ENCODE measurements at places on chromosomes 13 and 19.

DNA sequence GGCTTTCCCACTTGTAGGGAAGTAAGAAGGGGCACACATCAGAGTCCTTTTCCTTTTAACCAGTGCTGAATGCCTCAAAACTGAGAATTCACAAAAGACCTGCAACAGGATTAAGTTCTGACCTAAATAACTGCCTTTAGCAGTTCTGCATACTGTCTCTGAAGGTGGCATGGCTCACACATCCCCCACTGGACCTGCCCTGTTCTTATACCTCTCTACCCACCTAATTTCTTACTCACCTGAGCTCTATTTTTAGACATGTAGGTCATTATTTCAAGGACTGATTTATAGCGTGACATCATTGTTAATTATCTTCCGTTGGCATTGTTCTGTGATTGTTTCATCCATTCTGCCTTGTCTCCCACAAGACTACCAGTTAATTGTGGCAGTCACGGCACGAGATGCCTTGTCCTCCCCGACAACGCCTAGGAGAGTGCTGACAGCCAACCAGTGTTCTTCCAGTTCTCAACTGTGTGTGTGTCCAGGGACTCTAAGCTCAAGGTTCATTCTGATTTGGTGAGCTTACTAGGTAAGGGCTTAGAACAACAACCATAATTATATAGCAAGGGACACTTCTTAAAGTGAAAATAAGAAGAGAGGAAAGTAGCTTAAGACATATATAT, 27.1 kb upstream of the UBL3 start:
- DNase-seq: no peak

GRCh38 chr13:45119469-45119990, 780 bp upstream of the GTF2F2 start:
- no peak for DNase-seq

DNA sequence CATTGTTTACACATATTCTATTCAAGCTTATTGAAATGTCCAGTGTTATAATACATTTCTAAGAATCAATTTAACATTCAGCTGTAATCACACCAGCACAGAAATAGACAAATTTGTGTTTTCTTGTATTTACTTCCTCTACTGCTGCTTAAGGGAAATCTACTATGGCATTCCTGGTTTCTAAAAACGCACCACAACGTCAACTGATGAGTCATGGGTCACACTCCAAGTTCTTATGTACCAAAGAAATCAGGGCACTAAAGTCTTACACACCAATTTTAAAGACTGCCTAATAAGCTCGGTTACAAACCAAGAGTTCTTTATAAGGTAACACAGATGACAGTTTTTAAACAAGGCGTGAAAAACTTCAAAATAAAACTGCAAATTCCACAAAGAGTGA, 13.2 kb downstream of the LNX2 start:
- peak; percentile 28 for DNase-seq

DNA sequence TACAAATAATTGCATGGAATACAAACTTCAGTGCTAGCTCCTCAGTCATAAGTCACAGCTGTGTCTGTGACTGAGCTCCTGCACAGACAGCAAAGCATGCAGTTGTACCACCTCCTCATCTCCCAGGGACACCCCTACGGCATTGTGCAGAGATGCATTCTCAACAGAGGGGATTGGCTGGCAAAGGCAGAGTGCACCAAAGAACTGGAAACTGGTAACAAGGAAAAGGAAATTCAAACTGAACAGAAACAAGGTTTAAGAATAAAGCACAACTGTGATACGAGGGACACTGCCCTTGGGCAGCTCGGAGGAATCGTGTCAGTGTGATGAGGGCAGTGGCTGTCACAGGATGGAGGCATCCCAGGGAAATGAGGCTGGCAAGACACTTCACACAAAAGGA, 126.1 kb upstream of the SOX1 start:
- DNase-seq: no peak

GRCh38 chr19:49518033-49518432, 5.6 kb downstream of the FCGRT start:
- no peak for DNase-seq

DNA sequence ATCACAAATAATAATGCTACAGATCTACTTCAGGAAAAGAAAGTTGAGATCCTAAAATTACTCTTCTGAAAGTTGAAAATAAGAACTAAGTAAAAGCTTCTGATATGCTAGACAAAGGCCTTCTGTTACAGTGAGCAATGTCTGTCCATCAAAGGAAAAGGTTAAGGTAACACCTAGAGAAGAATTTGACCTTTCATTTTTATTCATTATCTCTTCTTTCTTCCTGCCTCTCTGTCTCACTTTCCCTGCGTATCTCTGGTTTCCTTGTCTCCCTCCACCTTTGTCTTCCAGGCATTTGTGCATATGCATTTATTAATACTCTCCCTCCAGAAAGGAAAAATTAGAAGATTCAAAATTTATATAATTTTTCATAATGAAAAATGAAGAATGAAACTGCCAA, 49.0 kb downstream of the ZAR1L start:
- no peak for DNase-seq

GRCh38 chr13:77714119-77714755, 16.8 kb downstream of the SLAIN1 start:
- no peak for DNase-seq

DNA sequence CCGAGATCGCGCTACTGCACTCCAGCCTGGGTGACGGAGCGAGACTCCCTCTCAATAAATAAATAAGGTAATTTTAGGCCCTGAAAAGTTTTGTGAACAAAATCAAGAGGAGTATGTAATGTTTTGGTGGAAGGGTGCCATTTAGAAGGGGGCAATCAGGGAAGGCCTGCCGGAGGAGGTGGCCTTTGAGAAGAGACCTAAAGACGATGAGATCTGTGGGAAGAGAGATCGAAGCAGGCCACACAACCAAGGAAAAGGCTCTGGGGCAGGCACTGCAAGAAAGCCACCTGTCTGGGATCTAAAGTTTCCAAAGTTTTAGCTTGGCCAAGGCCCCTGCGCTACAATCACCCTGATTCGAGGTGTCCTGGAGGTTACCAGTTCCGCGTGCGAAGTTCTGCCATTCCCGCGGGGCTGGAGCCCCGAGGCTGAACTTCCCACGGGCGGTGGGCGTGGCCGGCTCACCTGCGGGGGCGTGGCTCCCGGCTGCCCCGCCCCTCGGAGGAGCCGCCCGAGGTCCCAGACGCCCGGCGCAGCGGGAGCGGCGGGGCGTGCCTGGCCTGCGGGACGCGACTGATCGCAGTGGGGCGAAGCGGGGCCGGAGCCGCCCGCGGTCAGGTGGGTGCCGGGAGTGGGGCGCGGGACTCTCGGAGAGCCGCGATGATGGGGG, at the start of gene KLC3:
KLC3 (plus strand) TSS at position 519 of the 667 bp plus-strand sequence. CDS start 4,792 bp downstream, outside the sequence.
- no peak for DNase-seq

- no peak for DNase-seq
These were observed 8.9 kb upstream of the VN1R1 start for GRCh38 chr19:57465680-57466381.
